Posterior cingulate gyrus (tissue), 11 donors: ENCODE measurements at places on chromosomes 2 and 18.
A peak's percentile ranks its signal among the peaks of the same experiment; 100 is the strongest.

DNA sequence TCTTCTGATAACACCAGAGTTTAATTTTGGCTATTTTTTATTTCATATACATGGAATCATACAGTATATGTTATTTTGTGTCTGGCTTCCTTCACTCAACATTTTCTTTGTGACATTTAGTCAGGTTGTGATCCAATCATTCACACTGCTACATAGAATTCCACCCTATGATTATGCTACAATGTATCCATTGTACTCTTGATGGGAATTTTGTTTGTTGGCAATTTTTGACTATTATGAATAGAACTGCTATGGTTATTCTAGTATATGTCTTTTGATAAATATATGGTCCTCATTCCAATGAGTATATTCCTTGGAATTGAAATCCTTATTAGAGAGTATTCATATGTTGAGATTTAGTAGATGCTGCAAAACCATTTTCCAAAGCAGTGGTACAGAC lies 936.4 kb upstream of the CHAC2 start:
- no peak for DNase-seq

- no peak for DNase-seq
Measured at GRCh38 chr2:7427293-7428060, 510.3 kb downstream of the RNF144A start.

GRCh38 chr2:134717286-134718022 lies 1.3 kb downstream of the TMEM163 start:
- no peak for DNase-seq

DNA sequence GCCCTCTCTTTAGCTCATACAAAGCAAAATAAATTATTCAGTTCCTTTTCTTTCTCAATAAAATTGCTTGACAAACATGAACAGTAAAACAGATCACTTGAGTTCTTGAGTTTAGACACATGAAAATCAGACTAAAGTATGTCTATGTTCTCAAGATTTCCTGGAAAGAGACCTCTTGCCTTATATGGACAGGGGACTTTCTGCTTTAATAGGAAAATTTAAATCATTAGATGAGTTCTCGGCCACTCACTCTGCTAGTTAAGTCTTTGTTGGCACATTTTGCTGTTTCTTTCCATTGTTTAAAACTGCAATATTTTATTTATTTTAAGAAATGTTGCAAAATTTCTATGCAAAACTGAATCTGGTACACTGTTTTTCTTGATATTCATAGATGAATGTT lies 207.8 kb downstream of the RND3 start:
- DNase-seq = no peak

- no peak for DNase-seq
Measured at GRCh38 chr2:185335879-185336278, 402.7 kb upstream of the FSIP2 start.

GRCh38 chr2:220090050-220090449 lies 462.6 kb downstream of the SLC4A3 start:
- no peak for DNase-seq

- DNase-seq = no peak
Measured at GRCh38 chr2:221637851-221638250, 65.7 kb upstream of the EPHA4 start.

DNA sequence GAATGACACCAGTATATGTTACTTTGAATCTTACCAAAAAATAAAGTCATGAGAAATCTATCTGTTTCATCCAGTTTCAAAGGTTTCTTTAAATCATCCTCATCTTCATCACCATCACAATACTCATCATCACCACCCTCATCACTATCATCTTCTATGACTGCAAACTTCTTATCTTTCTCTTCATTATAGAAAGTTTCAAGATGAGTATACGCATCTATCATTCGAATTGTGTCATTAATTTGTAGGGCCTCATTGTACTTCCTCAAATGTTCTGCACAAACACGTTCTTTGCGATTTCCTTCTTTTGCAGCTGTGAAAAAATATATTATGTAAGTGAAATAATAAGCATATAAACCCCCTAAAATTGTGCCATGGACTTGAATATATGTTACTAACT lies 34.1 kb upstream of the FAP start:
- DNase-seq = no peak

GRCh38 chr2:98372579-98372978 lies 26.3 kb downstream of the CNGA3 start:
- no peak for DNase-seq

DNA sequence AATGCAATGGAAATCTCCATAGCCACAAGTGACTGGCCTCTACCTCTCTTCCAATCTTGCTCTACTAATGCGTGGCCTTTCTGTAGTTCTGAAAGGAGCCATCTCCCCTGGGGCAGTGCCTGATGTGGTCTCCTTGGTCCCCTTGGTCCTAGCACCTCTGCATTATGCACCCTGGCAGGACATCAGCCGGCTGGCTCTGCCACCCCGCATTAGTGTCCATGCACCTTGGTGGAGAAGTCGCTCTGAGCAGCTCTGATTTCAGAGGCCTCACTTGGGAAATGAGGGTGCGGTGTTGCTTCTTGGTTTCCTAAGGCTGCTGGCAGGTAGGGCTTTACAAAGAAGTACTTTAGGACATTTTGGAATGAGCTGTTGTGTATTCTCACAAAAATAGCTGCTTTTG lies 317.9 kb downstream of the GBX2 start:
- peak; percentile 51 for DNase-seq

DNA sequence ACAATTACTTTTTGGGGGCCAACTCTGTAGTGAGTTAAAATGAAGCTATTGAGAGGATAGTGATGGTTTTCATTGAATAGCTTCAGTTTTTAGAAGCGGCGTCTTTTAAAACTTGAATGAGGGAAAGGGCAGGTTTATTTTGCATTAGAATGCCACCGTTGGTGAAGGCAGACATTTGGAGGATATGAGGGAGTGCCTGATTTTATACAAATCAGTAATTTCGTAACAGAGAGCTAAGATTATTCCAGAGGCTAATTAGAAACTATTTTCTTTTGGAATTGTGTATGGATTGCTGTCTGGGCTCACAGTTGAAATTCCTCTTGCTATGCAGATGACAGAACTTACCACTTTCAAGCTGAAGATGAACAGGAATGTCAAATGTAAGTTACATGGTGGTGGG lies 67.6 kb downstream of the ITGB1BP1 start:
- DNase-seq = no peak

- no peak for DNase-seq
Measured at GRCh38 chr2:59096973-59097372, 855.8 kb upstream of the FANCL start.

- DNase-seq = no peak
Measured at GRCh38 chr2:61575447-61575859, 37.3 kb upstream of the XPO1 start.

DNA sequence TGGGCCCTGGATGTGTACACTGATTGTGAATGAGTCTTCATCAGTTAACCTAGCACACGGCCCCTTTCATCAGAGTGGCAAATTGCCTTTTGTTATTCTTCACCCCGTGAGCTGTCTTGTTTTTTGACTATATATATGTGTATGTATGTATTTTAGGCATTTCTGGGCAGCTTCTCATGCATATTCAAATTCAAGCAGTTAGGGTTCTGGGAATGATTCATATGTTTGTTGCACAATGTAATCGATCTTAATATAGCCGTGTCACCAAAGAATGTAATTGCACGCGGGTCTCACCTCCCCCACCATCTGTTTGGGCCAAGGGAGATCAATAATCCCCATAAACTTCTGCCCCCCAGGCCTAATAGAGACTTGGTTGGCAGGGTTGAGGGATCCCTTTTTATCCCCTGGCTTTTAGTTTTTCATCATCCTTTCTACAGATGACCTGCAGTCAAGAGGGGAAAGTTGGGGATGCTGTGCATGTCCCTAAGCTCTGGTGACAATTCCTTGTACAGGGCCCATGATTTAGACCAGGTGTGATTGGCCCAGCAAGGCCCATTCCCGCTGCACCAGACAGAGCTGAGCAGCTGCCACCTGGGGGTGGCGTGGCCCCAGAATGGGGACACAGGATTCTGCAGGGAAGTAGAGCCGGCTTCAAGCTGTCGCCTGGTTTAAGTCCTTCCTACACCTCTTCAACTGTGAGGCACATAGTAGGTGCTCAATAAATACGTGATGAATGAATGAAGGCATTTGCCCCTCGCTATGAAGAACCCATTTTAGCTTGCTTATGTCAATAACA lies 19.2 kb downstream of the KCNF1 start:
- DNase-seq = no peak

DNA sequence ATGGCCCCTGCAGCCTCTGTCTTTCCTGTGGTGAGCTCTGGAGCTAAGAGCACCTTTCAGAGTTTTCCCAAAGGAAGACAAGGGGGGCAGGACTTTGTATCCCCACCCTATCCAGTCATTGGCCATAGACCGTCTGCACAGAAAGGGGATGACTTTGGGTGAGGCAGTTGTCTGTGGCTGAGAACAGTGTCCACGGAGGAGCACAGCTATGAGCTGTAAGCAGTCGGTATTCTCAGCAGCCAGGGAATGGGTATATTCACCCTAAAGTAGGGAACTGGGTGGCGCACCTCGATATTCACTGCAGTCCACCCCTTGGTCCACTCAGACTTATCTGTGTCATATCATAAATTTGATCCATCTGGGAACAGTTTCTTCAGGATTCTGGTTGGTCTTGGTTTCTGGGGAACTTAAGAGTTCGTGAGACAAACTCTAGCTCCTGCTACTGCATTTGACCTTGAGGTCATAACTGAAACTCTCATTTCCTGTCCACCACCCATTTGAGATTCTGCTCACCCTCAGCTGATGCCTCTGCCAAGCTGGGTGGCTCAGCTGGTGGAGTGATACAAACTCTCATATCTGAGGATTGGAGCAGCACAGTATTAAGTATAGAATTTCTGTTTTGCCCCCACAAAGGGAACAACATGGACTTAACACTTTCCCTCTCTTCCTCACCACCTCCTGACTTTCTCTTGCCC lies 45.2 kb upstream of the SCG2 start:
- no peak for DNase-seq

DNA sequence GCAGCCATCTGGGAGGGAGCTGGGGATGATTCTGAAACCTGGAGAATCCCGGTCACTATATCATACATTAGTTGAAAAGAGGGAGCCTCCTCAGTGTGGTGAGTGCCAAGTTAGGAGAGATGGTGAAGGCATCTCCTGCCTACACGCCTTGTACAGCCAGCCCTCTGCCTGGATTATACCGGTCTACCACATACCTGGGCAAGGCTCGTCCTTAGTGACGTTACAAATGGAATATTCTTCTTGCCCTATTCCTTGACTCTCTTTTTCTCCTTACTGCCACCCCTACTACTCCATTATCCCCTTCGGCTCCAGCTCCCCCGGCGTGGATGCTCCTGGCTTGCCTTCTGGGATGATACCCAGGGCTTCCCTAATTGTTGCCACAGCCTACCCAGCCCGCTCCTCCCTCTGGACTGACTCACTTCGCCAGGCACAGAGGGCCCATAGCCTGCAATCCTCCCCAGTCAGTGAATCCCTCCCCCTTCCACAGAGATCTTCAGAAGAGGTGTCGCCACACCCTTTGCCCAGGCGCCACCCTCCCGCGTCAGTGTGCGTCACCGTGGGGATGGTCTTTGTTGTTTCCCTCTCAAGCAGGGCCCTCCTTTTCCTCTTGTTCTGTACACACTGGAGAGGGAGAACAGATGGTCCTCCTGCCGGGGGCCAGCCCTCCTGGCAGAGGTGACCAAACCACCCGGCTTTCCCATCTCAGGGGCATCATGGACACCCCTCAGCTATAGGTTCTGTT lies 115.2 kb upstream of the EPAS1 start:
- no peak for DNase-seq

- DNase-seq = no peak
Measured at GRCh38 chr2:124333784-124334183, 308.7 kb downstream of the CNTNAP5 start.

DNA sequence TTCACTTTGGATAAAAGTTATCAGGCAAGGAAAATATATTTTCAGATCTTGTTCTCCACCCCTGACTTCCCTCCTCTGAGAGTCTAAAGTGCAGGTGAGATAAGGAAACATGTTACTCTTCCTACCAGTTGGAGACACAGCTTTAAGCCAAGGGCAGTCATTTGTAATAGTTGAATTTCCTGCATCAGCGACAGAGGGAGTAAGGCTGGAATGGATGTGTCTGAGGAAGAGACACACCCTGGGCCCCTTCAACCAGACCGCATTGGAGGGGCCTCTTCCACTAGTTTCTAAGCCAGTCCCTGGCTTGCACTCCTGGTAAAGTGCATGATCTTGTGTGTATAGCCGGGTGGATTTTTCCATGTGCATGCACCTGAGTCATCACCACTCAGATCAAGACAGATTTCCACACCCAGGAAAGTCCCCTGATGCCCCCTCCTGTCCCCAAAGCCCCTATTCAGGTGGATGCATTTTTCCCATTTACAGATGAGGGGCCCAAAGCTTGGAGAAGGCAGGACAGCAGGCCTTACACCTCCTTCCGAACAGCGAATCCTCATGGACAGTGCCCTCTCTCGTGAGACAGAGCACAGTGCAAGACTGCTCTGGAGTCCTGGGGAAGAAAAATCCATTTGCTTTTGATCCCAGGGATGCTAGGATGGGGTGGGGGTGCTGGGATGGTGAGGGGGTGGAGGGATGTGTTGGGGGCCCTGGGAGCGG lies 66.7 kb upstream of the SH3RF3 start:
- no peak for DNase-seq

DNA sequence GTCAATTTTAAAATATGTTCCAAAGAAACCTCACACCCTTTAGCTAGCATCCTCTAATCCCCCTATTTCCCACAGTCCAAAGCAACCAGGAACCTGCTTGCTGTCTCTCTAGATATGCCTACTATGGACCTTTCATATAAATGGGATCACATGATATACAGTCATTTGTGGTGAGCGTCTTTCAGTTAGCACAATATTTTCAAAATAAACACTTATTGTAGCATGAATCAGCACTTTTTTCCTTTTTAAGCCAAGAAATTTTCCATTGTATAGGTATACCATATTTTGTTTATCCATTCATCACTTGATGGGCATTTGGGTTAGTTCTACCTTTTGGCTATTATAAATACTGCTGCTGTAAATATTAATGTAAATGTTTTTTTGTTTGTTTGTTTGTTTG lies 223.0 kb upstream of the DOK6 start:
- no peak for DNase-seq

- DNase-seq = no peak
Measured at GRCh38 chr2:71471276-71471675, 17.9 kb downstream of the DYSF start.

GRCh38 chr2:7132753-7133152 lies 215.5 kb downstream of the RNF144A start:
- no peak for DNase-seq
